ENCODE measurements at places on chromosomes 16 and 17.

DNA sequence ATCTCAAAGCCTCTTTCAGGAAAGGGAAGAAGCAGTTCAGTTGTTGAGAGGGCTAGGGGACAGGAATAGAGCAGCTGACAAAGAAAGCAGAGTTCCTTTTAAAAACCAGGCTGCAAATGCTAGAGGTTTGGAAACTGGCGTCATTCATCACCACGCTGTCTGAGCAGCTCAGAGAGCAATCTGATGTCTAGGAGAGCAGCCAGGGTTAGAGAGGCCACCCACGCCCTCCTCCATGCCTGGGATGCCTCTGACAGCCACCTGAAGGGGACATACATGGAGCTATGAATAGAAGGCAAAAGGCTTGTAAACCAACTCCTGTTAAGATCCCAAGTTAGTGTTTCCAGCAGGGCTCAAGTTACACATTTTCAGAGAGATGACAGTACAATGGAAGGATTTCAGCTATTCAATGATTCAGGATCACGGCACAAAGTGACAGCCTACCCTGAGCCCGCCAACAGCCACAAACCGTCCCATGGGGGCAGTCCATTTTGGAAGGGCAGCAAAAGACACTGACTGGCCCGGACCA lies 12.4 kb downstream of the RAB5C start:
- DNase-seq = peak; percentile 78

DNA sequence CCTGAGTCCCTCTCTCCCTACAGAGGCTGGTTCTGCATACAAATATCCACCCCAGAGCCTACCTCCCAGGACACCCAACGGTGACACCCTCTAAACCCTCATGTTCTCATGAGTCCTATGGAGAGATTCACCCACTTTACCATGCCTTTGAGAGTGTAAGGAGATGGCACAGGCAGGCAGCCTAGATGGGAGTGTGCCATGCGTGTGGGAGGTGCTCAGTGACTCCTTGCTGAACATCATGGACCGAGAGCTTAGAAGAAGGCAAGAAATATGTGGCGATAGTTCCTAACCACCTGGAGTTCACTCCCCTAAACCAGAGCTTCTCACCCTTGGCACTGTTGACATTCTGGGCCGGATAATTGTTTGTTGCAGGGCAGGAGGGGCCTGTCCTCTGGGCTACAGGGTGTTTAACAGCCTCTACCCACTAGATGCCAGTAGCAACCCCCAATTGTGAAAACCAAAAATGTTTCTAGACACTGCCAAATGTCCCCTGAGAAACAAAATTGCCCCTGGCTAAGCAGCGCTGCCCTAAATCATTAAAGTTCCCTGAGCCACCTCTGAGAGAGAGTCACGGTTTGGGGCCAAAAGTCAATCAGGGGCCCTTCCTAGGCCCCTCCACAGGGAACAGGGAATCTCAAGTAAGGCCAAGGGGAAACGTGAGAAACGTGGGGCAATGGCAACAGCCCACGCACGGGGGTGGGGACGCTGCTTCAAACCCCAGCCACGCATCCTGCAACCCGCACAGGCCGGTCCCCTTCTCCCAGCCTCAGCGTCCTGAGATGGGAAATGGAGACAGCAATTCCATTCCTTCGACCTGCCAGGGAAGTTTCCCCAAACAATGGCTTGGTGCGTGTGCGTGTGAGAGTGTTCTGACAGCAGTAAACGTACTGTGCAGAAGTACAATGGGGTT lies 66.8 kb downstream of the C16orf78 start:
- DNase-seq = no peak

DNA sequence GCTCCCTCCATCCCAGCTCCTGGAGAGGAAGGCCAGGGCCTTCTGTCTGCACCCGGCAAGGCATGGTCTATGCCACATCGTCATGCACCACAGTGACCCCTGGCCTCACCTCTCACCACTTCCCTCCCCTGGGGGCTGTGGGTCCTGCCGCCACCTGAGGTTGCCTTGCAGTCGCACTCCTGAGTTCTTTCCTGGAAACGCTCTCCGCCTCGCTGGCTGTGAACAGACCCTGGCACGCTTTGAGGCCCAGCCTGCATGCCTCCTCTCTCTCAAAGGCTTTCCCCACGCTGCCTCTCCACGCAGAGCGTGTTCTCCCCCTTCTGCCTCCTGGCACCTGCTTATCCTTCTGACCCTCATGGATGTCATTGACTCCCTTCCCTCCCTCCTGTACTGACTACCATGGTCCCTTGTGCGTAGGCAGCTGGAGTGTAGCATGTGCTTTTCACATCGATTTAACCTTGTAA lies 45.4 kb downstream of the SEC14L1 start:
- DNase-seq = no peak

DNA sequence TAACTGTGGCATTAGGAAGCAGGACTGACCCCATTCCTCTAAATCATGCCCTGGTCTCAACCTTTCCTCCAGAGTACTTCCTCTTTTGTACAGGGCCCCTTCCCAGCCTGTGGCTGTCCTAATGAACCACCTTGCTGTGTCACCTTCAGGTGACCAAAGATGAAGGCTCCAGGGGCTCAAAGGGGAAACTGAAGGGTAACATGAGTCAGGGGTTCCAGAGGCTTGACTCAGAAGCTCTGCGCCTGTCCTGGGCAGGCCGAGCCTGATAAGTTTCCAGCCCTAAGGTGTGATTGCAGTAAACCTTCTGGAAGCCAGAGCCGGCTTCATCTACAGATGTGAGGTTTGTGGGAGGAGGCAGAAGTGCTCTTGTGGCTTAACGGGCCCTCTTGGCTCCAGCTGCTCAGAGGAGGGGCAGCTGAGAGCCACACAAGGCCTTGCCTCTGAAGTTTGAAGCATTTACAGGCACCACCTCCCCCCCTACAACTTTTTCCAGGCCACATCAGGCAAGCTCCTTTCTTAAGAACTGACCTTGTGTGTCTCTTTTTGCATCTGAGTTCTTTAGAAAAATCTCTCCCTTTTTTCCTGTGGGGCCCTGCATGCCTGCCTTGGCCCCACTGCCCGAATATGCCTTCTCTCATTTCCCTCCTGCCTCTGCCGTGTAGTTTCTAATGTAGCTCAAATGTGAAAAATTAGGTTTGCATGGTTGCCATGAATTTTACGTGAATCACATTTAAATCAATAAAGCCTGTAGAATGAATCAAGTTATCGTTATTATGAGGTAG lies 149.9 kb downstream of the CLEC16A start:
- DNase-seq = no peak

DNA sequence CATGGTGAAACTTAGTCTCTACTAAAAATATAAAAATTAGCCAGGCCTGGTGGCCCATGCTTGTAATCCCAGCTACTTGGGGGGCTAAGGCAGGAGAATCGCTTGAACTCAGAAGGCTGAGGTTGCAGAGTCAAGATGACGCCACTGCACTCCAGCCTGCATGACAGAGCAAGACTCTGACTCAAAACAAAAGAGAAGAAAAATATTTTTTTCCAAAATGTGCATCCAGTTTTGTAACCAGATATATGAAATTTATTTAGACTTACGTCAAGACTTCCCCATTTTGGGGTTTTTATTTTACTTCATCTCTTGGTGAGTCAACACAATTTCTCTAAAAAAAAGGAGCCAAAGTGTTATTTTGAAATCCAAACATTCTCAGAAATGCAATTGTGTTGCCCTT lies 5.5 kb upstream of the TM4SF5 start:
- DNase-seq = no peak
